Osteoblast (primary cell): ENCODE measurements at places on chromosomes 4 and X. TPM values are rescaled to one million over a fixed set of nuclear protein-coding genes. Genes with fewer than 3 reads are reported as not detected.

DNA sequence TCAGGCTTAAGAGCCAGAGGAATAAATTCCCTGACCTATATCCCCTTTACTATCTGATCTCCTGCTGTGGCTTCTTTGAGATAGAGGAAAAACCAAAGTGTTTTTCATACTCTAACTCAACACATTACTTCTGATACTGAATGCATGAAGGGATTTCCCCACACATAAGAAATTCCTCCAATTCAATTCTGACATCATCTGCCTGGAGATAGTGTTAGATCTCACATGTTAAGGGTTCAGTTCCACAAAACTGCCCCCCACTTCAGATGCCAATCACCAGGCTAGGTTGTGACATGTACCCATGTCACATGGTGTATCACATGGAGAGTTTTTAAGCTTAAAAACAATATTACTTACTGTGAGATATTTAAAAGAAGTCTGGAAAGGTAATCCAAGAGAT, 46.8 kb downstream of the GSTCD start:
- DNase-seq: no peak

Gene SMR3B
- total RNA-seq: not detected in 2 replicates

Gene ABCG2
- 0.36 and 0.59 TPM in 2 replicates for total RNA-seq

Gene IL9R
- not detected in 2 replicates for total RNA-seq

Gene FAT4
- total RNA-seq: 27.9 and 31.2 TPM in 2 replicates

Gene CASP6
- total RNA-seq: 25.3 and 27.1 TPM in 2 replicates

- no peak for DNase-seq
Observed at GRCh38 chrX:110691446-110691845, 104.2 kb downstream of the CHRDL1 start.

DNA sequence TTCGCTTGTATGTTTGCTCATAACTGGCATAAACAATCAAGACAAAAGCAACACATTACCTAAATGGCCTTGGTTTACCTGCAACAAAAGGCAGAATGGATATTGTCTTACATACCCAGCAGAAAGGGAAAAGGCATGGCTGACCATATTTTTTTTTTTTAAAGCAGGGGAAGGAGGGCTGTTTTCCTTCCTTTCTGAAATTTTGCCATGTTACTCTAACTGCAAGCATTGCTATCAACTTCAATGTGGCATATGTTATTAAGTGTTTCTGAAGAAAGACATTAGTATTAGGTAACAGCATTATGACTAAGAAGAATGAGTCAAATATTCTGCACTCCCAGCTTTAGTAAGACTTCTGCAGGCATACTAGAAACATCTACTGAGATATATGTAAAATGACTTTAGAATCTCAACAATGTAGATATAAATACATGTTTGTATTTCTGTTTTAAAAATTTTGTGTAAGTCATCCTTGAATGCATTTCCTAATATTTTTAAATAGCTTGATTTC, 512.6 kb upstream of the FAM241A start:
- no peak for DNase-seq

DNA sequence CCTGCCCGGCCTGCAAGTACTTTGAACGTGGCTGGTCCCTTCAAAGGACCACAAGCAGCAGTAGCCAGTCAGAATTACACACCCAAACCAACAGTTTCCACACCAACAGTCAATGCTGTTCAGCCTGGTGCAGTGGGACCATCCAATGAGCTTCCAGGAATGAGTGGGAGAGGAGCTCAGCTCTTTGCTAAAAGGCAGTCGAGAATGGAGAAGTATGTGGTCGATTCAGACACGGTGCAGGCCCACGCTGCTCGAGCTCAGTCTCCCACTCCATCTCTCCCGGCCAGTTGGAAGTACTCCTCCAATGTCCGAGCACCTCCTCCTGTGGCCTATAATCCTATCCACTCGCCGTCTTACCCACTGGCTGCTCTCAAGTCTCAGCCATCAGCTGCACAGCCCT, 104.4 kb upstream of the MYOZ2 start:
- DNase-seq: no peak

DNA sequence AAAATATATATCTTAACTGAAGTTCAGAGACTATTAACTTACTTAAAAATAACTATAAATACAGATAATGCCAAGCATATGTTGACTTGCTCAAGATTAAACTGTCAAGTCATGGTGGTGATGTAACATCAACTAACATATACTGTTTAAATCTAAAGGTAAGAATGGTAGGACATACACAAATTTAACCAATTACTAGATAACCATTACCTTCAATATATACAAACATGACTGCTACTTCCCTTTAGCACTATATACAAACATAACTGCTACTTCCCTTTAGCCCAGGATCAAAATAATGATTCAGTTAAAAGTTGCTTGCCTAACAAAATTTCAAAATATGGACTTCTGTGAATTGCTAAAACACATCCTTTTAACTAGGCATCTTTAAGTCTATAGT, 14.9 kb downstream of the HNRNPD start:
- no peak for DNase-seq

GRCh38 chr4:160350944-160351343, 1248.1 kb downstream of the RAPGEF2 start:
- no peak for DNase-seq

Gene YTHDC1
- 40.2 and 41.0 TPM in 2 replicates for total RNA-seq

DNA sequence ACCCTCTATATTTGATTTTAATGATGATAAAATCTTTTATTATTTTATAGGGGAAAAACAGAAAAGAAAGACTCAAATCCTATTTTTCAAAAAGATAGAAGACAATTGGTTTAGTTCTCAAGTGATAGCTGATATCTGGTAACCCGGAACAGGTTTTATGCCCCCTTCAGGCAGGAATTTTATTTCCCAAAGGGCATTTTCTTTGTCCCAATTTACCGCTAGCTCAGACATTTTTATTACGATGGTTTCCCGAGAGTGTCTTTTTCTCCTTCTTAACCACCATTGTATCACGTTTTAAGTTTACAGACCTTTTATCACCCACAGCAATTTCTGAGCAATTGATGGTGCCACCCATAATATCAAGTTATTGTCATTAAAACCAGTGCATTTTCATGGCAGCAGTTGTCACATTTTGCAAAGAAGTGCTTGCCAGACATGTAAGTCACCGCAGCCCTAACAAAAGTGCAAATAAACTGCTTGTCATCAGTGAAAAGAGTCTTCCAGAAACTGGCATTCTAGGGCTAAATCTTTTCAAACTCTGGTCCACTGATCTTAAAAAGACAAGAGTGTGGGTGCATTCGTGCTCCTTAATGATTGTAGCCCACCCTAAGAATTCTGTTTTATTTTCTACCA, 204.8 kb upstream of the VCX start:
- no peak for DNase-seq

GRCh38 chr4:97123573-97123972, 1019.7 kb downstream of the STPG2 start:
- no peak for DNase-seq

DNA sequence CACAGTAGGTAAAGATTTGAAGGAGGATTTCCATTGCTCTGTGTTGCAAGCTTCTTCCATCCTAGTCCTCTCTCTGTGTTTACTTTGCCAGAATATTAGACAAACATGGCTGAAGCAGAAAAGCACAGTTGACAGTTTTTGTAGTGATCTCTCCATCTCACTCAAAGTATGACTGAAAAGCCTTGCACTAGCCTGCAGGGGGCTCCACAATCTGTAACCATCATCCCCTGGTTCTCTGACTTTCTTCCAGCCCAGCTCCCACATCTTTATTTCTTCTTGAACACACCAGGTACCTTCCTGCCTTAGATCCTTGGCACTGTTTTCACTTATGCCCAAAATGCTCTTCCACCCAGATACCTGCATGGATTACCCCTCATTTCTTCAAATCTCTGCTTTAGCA, 34.1 kb upstream of the HHIP start:
- DNase-seq: no peak

Gene MAMLD1
- total RNA-seq: 2.7 and 3.3 TPM in 2 replicates

GRCh38 chr4:137266511-137266910, 265.8 kb downstream of the PCDH18 start:
- DNase-seq: no peak

GRCh38 chr4:122512430-122512829, 55.9 kb upstream of the IL2 start:
- DNase-seq: no peak

Gene PAGE2
- not detected in 2 replicates for total RNA-seq

GRCh38 chrX:98637451-98637850, 1753.7 kb downstream of the RPA4 start:
- DNase-seq: no peak

- no peak for DNase-seq
Observed at GRCh38 chr4:81523672-81524327, 52.1 kb upstream of the RASGEF1B start.

Gene SMPX
- not detected in 2 replicates for total RNA-seq

GRCh38 chrX:39835776-39836175, 262.0 kb downstream of the BCOR start:
- DNase-seq: no peak

DNA sequence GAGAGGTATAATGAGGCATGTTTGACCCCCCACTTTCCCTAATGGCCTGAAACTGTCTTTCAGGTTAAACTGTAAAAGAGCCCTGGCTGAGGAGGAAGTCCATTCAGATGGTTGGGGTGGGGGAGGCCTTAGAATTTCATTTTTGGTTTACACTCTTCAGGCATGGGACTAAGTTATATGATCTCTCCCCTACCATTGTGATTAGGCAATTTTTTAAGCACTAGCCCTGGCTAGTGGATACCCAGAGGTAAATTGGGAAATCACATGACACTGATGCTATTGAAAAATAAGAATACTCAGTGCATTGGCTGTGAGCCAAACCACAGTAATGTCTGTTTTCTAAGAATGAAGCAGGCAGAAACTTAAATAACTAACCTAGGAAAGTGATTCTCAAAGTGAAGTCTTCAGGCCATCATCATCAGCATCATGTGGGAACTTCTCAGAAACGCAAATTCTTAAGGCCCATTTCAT, 149.7 kb downstream of the RRAGB start:
- DNase-seq: no peak

GRCh38 chrX:37755025-37755424, 24.8 kb upstream of the CYBB start:
- DNase-seq: no peak

- DNase-seq: no peak
Observed at GRCh38 chr4:133385161-133385954, 236.3 kb downstream of the PCDH10 start.

DNA sequence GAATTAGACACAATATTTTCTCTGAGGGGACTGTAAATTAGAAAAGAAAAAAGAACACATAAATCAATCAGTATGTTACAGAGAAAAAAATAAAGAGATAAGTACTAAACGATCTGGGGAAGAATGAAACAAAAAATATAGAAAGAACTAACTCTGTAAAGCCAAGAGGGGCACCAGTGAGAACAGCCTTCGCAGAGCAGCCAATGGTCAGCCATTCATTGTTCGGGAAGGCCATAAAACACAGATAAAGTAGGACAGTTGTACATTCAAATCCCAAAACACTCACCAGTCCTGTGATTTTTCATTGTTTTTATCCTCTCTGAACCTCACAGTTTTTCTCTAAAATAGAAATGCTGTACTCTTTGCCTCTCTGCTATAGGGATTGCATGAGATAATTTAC, 127.9 kb downstream of the NEK1 start:
- DNase-seq: peak; percentile 15

DNA sequence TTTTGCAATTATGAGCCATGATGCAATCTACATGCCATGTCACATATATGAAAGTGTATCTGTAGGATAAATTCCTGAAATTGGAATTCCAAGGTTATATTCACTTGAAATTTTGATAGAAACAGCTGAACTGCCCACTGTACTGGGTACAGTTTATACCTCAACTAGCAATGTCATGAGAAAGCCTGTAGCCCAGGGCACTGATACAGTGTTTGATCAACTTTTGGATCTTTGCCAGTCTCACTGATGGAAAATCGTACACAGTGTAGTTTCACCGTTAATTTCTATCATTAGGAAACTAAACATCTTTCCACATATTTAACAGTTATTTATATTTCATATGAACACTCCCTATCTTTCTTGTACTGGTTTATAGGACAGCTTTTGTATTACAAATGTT, 34.2 kb downstream of the TAPT1 start:
- DNase-seq: no peak

GRCh38 chr4:1556541-1557220, 127.4 kb downstream of the FAM53A start:
- DNase-seq: no peak

- DNase-seq: no peak
Observed at GRCh38 chrX:37378830-37379229, 29.7 kb downstream of the PRRG1 start.

- no peak for DNase-seq
Observed at GRCh38 chr4:71732706-71733105, 51.2 kb downstream of the GC start.

DNA sequence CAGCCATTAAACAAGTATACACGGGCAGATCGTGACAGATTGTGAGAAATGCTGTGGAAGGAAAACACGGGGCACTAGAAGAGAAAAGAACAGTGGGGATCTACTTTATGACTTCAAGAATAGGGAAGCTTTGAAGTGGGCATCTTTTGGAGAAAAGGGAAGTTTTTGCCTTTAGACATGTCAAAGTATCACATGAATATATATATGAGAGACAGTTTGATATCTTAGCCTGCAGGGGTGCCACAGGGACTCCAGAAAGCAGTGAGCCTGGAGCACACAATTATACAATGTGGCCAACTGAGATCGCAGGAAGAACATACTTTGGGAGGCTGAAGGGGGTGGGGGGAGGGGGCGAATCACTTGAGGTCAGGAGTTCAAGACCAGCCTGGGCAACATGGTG, 35.7 kb downstream of the RELL1 start:
- no peak for DNase-seq

GRCh38 chr4:175562111-175562510, 250.0 kb downstream of the GPM6A start:
- DNase-seq: no peak

- no peak for DNase-seq
Observed at GRCh38 chr4:77193511-77194102, 36.6 kb downstream of the CCNG2 start.

DNA sequence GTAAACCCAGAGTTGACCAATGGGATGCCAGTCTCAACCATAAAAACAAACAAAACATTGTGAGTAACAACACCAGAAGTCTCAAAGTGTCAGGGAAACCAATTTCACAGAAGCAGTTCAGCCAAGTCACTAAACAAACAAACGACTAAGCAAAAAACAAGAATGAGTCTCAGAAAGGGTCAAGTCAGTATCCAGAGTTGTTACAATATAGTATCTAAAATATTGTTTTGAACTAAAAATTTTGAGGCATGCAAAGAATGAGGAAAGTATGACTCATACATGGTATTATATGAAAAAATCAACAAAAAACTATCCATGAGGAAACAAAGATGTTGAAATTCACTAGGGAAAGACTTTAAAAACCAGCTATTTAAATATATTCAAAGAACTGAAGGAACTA, 70.6 kb downstream of the AR start:
- DNase-seq: no peak

DNA sequence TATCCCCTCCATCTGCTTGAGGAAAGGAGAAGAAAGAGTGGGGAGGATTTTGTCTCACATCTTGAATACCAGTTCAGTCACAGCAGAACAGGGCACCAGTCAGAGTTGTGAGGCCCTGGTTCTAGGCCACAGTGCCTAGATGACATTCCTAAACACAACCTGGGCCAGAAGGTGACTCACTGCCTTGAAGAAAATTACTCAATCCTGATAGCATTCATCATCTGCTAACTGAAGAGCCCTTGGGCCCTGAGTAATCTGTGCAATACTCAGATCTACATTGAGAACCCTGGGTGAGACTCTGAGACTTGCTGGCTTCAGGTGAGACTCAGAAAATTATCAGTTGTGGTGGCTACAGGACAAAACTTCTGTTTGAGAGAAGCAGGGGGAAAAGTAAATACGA, 20.5 kb upstream of the PRR32 start:
- DNase-seq: no peak

- DNase-seq: no peak
Observed at GRCh38 chr4:148445860-148446330, 3.7 kb upstream of the NR3C2 start.

Gene CLTRN
- total RNA-seq: 0.29 and 0.36 TPM in 2 replicates

Gene MAGEC1
- total RNA-seq: not detected in 2 replicates
